GM04503 (cell line): ENCODE measurements at places on chromosomes 12 and 14.

- no peak for DNase-seq
These were observed 8.3 kb downstream of the KTN1 start for GRCh38 chr14:55588259-55588699.

DNA sequence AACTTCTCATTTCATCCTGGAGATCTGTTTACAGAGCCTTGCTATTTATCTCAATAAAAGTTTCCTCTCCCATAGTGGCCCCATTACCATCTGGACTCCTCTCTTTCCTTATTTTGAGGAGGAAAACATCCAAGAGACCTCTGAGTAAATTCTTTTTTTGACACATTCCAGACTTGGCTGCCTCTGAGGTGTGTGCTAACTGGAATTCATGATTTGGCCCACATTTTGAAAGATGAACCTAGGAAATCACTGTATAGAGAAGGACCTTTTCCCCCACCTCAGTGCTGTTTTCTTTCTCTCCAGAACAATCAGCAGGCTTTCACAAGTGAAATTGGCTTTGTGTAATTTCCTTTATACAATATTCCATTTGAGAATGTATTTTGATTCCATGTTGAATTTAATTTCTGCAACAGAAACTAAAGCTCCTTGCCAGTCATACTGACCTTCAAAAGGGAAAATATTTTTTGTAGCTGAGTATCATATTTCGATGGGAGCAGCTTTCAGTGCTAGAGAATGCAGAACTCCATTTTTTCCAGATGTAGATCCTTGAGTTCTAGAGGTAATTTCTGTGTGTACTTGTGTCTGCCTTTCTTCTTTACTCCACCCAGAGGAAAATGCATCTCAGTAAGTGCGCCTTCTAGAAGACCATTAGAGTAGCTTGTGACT is 244.9 kb upstream of the RGS6 start:
- DNase-seq: no peak

GRCh38 chr12:34405286-34406227 is 383.3 kb downstream of the ALG10 start:
- no peak for DNase-seq

GRCh38 chr14:61751475-61751989 is 10.7 kb upstream of the SNAPC1 start:
- DNase-seq: no peak

DNA sequence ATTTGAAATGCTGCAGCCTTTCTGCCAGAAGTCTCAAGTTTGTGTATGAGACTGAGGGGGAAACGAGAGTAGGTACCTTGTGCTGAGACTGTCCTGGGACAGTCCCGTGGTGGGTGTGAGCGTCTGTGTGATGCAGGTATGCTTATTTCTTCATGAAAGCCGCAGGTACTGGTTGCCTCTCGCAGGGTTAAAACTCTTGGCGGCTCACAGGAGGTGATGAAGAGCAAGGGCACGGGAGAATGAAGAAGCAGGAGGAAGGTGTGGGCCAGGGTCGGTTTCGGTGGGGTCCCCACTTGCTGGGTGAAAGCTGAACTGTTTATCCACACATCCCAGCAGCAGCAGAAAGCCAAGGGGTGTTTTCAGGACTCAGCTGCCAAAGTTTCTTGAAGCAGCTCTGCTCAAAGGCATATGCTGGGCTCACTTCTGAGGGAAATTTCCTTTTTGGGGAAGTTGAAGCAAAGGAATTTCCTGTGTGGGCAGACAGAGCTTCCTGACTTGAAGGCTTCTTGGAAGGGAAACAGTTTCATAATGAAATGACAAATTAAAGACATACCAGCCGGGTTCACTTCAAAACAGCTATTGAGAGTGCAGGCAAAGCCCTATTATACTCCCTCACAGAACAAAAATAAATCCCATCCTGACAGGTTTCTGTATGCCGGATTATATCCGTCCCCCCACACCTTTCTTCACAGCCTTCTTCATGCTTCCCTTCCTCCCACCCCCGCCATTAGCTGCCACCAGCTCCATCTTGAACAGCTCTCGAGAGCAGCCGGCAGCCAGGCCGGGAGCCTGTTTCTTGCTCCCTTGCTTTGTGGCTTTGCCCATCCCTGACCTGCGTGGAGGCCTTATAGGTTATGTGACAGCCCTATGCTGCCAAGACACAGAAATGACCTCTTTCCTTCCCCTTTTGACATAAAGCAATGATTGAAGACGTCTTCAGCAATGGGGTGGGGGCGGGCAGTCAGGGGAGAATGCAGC is 116.6 kb downstream of the ETV6 start:
- DNase-seq: peak; percentile 52

GRCh38 chr12:121949648-121950397 is 31.4 kb downstream of the CFAP251 start:
- DNase-seq: no peak

DNA sequence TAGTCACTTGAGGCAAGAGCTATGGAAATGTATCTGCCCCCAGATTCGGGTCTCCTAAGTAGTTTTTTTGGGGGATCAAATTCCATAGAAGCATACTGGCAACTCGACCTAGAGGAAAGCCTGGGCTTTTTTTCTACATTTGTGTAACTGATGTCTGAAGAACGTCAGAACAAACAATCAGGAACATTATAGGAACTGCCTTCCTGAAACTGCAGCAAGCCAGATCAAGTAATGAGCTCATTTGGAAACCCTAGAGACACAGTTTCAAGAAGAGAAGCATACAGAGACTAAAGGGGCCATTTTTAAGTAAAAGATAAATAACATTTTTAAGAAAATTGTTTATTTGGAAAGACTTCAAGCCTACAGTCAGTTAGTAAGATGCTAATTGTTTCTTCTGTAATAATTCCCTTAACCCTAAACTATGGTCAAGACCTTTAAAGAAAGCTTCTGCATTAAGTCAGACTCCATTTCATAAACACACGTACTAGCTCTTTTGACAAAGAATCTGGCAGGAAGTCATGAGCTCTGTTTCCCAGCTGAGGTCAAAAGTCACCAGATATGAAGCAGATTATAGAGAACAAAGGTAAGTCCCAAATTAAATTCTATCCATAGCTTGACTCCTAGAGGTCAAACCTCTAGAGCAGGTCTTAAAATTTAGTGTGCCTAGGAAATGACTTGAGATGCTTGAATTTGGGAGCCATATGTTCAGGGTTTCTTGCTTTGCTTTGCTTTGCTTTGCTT is 112.8 kb downstream of the EGLN3 start:
- no peak for DNase-seq

GRCh38 chr12:104953323-104953722 is 4.8 kb downstream of the SLC41A2 start:
- DNase-seq: no peak

GRCh38 chr14:105075379-105076295 is 10.4 kb upstream of the GPR132 start:
- no peak for DNase-seq

- no peak for DNase-seq
These were observed 582 bp downstream of the LRRIQ1 start for GRCh38 chr12:85036733-85037132.

DNA sequence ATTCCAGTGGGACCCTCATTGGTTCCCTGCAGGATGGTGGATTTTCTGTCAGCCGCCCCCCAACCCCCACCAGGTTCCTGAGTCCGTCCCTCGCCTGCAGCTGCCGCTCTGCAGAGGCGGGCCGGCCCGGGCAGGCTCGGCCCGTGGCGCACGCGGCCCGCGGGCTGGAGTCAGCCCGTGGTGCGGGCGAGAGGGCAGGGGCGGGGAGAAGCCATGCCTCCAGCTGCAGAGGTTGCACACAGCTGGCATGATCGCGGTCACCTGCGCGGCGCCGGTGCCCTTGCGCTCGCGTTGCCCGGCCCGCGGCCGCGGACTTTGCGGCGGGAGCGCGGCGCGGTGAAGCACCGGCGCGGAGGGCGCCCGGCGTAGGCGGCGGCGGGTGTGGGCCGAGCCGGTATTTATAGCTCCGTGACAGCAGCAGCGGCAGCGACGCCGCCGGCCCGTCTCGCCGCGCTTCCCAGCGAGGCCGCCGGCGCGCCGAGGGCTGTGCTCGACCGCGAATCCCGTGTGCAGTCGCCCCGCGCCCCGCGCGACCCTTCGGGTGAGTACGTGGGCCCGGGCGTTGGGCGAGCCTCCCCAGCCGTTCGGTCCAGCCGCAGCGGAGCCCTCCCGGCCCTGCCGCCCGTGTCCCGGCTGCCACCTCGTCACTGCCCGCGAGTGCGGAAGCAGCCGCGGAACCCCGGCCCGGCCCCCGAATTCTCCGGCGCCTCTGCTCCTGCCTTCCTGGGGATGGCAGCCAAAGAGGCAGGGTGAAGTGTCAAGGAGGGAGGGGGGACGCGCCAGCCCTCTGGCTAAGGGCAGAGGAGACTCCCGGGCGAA is at the start of gene TMEM117:
Gene TMEM117, plus strand, starts transcription at position 426 of the 819 bp plus-strand sequence.
- DNase-seq: peak; percentile 31

DNA sequence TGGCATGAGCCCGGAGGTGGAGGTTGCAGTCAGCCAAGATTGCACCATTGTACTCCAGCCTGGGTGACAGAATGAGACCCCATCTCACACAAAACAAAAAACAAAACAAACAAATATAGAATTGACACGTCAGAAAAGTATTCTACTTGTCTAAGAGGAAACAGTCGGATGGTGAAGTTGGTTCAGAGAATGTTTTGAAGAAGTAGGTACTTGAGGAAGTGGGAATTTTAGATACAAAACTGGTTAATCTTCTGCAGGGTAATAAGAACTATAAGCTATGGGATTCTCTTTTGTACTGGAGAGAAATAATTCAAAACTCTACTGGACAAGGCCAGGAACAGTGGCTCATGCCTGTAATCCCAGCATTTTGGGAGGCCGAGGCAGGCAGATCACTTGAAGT is 14.6 kb upstream of the TCTN1 start:
- no peak for DNase-seq

DNA sequence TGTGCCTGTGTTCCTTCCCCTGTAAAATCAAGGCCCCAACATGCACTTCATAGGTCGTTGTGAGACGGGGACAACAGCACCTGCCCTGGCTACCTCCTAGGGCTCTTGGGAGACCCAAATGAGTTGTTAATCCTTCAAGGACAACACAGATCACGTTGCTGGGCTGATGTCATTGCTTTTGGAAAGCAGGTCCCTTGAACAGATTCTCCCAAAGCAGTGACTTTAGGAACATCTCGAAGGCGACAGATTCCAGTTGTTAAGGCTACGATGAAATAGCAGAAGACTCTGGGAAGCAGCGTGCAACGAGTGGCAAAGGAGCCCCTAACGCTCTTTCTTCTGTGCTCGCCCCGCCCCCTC is 26.2 kb upstream of the MAP1LC3B2 start:
- DNase-seq: no peak
